ENCODE measurements at places on chromosomes 3 and 15.

GRCh38 chr3:165797551-165797950, 39.7 kb downstream of the BCHE start:
- DNase-seq = no peak

- no peak for DNase-seq
Observed at GRCh38 chr3:138230525-138230924, 43.4 kb downstream of the ARMC8 start.

- DNase-seq = no peak
Observed at GRCh38 chr3:152305075-152305474, 36.3 kb downstream of the MBNL1 start.

- no peak for DNase-seq
Observed at GRCh38 chr3:60453326-60453725, 797.9 kb downstream of the FHIT start.

DNA sequence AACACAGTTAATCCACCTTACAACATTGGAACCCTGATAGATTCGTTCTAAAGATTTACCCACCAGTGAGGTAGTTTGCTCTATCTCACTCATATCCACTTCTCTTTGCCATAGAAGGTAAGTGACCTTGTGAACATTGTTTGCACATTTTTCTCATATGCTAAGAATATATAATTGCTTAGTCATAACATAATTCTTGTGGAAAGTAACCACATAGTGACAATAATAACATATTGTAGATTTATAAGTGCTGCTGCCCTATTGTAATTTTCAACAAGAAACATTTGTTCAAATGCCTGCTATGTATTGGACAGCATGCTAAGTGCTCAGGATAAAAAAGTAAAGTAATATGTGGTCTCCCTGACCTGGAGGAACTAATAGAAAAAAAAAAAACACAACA, 554.2 kb upstream of the KCNMB2 start:
- DNase-seq = no peak

- DNase-seq = no peak
Observed at GRCh38 chr15:98796685-98797357, 148.5 kb downstream of the IGF1R start.

GRCh38 chr3:160948273-160948672, 156.9 kb downstream of the B3GALNT1 start:
- DNase-seq = no peak

DNA sequence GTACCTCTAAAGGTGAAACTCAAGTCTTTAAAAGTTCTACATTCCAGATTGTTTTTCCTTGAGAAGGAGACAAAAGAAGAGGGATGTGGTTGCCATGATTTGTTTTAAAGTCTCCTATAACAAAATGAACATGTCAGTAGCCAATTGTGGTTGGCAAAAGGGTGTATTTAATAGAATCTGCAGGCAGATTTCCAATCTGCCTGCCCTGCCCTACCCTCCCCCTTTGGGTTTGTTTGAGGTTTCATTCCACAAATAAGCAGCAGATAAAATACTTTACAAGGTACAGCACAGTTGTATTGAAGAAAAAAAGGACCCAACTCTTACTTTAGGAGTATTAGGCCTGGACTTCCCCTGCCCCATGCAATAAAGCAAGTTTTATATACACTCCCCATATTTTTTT, 59.5 kb downstream of the MLH1 start:
- no peak for DNase-seq

GRCh38 chr15:99931703-99932603, 198.7 kb upstream of the LYSMD4 start:
- no peak for DNase-seq

GRCh38 chr3:195094191-195094921, 176.6 kb downstream of the XXYLT1 start:
- DNase-seq = no peak

- DNase-seq = no peak
Observed at GRCh38 chr15:99721104-99721778, 12.0 kb downstream of the LYSMD4 start.

- peak; percentile 49 for DNase-seq
Observed at GRCh38 chr3:50674349-50675178, at the start of gene DOCK3. Gene DOCK3 (plus strand): TSS chr3:50674927. CDS start chr3:50675264, 337 bp downstream.

GRCh38 chr15:39999538-40000200, 39.3 kb downstream of the SRP14 start:
- no peak for DNase-seq

DNA sequence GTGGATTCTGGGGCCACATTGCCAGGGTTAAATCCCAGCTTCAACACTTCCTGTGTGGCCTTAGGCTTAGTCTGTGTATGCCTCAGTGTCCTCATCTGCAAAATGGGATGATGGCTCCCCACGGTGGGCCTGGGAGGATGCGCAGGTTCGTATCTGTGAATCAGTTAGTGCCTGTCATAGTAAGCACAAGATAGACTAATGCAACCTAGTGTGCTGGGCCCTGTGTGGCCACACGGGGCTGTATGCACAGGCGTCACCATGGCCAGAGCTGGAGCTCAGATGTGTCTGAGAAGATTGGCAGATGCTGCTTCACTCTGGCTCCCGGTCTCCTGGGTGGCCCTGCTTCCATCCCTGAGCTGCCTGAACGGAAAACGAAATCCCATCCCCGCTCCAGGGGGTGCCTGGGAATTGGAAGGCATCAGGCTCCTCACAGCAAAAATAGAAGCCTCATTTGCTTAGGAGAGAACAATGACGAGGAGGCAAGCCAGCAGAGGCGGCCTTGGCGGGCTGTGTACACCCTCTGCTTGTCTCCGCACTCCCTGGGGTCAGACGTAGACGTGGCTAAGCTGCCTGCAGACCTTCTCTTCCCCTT, 103.6 kb downstream of the APBA2 start:
- no peak for DNase-seq

- no peak for DNase-seq
Observed at GRCh38 chr3:150675587-150675986, 28.1 kb downstream of the ERICH6 start.

GRCh38 chr15:100043692-100044091, 298.1 kb downstream of the ADAMTS17 start:
- DNase-seq = no peak

DNA sequence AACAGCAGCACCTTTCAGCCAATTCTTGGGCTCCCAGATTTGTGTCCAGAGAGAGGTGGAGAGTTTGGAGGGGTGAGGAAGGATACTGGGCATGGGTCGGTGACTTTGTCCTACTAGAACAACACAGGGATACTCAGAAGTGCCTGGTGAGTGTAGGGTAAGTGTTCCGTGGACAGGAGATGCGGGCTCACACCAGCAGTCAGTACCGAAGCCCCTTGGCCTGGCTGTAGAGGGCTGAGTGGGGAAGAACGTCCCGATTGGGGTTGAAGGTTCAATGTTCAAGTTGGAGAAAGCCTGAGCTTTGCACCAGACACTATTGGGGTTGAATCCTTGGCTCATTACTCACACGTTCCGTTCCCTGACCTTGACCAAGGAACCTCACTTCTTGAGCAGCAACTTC, 40.8 kb upstream of the SLC6A11 start:
- no peak for DNase-seq

DNA sequence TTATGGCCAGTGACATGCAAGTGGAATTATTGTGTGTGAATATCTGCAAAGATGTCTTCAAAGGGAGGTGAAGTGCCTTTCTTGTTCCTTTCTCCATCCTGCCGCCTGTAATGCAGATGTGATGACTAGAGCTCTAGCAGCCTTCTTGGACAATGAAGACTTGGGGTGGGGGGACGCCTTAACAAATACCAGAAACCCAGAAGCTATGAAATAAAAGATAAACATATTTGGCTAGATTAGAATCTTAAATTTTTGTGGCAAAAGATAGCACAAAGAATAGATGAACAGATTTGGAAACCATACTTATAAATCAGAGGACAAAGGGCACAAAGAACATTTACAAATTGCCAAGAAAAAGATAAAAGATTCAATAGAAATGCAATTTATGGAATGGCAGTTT, 56.1 kb downstream of the AMOTL2 start:
- DNase-seq = no peak

GRCh38 chr3:25144430-25144829, 283.6 kb upstream of the RARB start:
- no peak for DNase-seq

- peak; percentile 54 for DNase-seq
Observed at GRCh38 chr3:9352917-9353752, 9.7 kb upstream of the THUMPD3 start.

- no peak for DNase-seq
Observed at GRCh38 chr3:64152086-64152485, 73.2 kb downstream of the PRICKLE2 start.

DNA sequence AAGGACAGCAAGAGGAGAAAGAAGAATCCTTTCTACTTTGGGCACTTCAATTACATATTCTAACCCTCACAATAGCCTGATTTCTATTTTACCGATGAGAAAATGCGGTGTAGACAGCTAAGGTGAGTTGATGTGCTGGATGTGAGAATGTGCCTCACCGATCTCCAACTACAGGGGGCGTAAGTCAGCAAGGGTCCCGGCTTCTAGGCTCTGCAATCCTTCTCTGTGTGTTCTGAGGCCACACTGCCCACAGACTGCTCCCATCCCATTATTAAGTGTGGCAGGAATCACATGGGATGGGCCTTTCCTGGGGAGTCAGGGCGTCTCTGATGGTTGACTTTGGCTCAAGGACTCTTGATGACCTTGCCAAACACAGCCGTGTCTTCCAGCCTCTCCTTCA, 23.6 kb upstream of the RPL35A start:
- DNase-seq = no peak

GRCh38 chr15:84778194-84778593, 29.8 kb downstream of the ZNF592 start:
- DNase-seq = no peak

DNA sequence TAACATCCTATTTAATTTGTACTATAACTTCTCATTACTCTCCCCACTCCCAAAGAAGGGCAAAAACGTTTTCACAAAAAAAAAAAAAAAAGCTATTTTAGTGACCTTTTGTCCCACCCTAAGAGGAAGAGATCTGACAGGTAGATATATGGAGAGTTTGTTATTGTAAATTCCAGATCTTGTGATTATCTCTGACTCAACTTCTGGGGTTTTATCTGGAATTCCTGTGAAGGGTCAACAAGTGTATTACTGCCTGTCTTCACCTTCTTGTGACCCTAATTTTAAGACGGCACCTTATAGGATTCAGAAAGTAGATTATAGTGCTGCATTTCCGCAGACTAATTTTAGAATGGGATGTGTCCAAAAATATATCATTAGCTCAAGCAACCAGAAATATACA, 205.9 kb upstream of the CDIN1 start:
- DNase-seq = no peak

- DNase-seq = no peak
Observed at GRCh38 chr3:32855350-32855953, 37.7 kb downstream of the TRIM71 start.

GRCh38 chr3:4514321-4514720, 21.2 kb downstream of the ITPR1 start:
- no peak for DNase-seq

- no peak for DNase-seq
Observed at GRCh38 chr3:122265957-122266356, 59.1 kb upstream of the CSTA start.

- DNase-seq = no peak
Observed at GRCh38 chr3:168088106-168088720, 7.5 kb downstream of the GOLIM4 start.

GRCh38 chr3:100231668-100232067, 29.1 kb upstream of the TBC1D23 start:
- DNase-seq = no peak

DNA sequence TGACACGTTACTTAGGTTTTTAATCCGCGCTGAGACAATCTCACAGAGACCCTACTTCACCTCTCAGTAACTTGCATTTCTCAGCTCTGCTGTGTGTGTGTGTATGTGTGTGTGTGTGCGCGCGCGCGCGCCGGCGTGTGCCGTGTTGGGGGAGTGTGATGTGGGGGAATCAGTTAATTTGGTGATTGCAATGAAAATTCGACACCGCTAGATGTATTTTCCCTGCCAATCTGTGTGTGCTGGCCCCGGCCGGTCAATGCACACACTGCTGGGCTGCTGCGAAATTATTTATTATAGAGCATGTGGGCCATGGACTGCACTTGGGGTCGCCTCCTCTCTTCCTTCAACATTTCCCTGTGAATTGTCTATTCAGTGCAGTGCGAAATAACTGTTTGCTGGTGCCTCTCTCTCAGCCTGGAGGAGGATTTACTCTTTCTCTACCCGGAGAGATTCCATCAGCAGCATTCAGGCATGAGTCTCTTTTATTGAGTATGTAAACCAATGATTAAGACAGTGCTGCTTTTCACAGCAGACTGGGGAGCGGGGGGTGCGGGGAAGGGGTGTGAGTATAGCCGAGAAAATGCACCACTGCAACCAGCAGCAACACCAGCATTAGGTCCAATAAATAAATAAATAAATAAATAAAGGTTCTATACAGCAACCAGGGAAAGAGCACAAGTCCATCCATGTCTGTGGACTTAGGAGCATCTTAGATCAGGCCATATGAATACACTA, 2.9 kb downstream of the CADM2 start:
- no peak for DNase-seq

DNA sequence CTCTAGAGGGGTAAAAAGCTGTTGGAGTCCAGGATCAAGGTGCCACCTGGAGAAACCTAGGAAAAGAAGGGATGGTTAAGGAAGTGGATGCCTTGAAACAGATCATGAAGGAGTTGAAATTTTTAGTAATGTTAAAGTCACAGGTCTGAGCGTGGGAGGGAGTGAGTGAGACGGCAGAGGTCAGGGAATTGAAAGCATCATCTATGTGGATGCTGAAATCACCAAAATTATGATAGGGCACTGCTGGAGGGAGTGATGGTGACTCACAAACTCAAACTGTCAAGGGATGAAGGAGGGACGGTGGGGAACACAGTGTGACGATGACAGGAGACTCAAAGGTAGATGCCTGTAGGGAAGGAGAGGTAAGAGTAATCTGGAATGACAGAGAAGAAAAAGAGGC, 205.7 kb downstream of the OSBPL10 start:
- no peak for DNase-seq

GRCh38 chr3:13069495-13069894, 3.7 kb downstream of the IQSEC1 start:
- peak; percentile 24 for DNase-seq

DNA sequence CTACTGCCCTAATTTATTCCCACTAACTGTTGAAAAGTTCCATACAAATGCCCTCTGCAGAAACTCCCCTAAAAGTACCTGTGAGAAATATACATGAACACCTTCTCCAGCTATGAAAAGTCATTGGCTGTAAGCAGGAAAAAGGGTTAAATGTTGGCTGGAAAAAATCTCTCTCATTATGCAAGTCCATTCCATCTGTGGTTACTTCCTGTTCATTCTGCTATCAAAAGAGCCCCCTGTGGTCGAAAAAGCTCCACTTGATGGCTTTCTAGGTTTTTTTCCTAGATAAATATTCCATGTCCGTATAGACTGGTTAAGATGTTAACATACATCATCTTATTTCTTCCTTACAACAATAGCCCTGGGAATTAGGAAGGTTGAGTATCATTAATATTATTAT, 56.2 kb upstream of the AKAP13 start:
- DNase-seq = no peak

All from effector CD4-positive, alpha-beta T cell (primary cell).